Ammon's horn (tissue), 1 donor: ENCODE measurements at places on chromosomes 5 and 9.
A peak's percentile ranks its signal among the peaks of the same experiment; 100 is the strongest.

GRCh38 chr9:135079676-135080075, 7.8 kb upstream of the OLFM1 start:
- no peak for DNase-seq

DNA sequence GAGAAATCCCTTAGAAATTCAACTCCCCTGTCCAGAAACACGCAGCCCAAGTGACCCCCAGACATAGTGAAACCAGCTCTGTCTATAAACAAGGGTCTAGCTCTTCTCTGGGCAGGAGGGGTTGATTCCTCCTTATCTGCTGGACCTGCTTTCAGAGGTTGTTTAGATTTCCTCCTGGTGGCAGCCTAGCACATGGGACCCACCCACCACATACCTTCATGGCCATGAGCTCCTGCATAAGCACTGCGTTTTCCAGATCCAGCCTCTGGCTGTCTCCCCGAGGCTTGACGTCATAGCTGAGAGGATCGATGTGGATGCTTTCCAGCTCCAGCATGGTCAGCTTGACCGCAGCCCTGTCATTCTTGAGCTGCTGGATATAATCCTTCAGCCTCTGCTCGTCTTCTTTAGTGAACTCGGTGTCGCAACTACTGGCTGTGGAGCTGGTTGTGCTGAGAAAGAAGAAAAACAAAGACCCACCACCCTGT, 77.0 kb downstream of the DCP2 start:
- no peak for DNase-seq

GRCh38 chr5:109852371-109853155, 162.8 kb downstream of the MAN2A1 start:
- no peak for DNase-seq

DNA sequence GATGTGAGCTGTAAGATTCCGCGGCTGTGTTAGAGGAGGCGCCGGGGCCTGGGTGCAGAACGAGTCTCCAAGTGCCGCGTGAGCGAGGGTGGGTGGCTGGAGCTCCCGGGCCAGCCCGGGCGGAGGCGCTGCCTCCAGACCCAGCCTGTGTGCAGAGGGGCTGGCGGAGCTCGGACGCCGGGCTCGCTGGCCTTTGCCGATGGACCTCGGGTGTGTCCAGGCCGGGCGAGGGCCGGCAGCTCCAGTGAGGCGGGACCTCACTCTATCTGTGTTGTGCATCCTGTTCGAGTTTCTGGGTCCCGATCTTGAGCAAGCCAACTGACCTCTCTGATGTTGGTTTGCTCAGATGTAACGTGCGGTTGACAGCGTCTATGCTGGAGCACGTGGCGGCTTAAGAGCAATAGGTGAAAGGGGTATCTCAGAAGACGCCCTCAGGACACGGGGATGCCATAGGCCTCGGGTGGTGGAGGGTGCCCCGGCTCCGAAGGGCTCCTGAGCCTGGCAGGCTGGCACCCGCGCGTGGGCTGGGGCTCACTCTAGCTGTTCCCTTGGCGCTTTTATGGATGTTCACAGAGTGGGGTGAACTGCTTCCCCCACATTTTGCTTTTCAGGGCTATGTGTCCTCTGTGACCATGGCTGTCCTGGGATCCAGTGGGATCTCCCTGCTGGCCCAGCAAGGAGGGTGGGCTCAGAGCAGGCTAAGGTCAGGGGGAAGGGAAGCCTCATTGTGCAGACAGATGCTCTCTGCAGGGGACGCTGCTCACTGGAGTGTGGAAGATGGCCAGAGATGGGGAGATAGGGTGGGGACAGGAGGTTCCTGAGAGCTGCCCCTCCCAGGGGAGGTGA, 69.8 kb downstream of the MRPL36 start:
- no peak for DNase-seq

DNA sequence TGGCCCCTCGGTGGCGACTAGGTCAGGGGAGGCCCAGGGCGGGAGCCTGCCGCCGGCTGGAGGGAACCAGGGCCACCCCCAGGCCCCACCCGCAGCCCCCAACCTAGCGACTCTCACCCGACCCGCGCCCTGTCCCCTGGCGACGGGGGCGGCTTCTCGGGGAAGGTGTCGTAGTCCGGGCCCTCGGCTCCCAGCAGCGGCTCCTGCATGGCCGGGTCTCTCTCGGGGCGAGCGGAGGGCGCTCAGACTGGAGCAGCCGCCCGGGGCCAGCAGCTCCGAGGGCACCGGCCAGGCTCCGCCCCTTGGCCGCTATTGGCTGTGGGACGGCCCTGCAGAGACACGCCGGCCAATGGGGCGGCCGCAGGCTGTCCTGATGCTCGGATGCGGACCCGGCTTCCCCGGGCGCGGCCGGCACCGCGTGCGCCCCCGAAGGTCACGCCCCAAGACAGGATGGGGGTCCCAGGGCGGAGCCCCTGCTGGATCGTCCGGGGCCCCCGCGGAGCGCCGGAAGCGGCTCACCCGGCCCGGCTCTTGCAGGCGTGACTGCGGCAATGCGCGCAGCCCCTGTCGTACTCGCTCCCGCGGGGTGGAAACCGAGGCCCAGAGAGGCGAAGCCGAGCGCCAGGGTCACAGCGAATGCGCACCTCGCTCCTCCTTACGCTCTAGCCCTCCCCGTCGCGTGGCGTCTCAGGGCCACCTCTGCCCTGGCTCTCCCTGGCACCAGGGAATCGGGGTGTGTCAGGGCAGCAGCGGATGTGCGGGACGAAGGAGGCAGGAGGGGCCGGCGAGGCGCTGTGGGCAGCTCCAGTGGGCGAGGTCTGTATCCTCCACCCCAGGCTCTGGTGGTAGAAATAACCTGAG, at the start of gene SLC2A6:
TSS of gene SLC2A6 (minus strand) at position 249 of the 861 bp plus-strand sequence. CDS start at position 209, 40 bp downstream.
- DNase-seq, result peak; percentile 92

GRCh38 chr5:163915481-163915961, 410.1 kb downstream of the MAT2B start:
- peak; percentile 11 for DNase-seq
